ENCODE measurements at places on chromosomes 1 and 21.

DNA sequence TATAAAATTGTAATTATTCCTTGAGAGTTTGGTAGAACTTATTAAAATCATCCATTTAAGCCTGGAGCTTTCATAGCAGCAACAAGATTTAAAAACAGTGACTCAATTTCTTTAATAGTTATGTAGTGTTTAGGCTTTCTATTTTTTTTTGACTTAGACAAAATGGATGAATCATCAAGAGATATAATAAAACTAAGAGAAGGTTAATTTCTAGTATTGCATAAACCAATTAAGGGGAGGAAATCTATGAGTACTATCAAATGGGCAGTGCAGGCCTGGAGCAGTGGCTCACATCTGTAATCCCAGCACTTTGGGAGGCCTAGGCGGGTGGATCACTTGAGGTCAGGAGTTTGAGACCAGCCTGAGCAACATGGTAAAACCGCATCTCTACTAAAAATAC lies 416.3 kb upstream of the USP24 start:
- DNase-seq: peak; percentile 22

GRCh38 chr1:51930329-51930728 lies 51.8 kb upstream of the NRDC start:
- no peak for DNase-seq

DNA sequence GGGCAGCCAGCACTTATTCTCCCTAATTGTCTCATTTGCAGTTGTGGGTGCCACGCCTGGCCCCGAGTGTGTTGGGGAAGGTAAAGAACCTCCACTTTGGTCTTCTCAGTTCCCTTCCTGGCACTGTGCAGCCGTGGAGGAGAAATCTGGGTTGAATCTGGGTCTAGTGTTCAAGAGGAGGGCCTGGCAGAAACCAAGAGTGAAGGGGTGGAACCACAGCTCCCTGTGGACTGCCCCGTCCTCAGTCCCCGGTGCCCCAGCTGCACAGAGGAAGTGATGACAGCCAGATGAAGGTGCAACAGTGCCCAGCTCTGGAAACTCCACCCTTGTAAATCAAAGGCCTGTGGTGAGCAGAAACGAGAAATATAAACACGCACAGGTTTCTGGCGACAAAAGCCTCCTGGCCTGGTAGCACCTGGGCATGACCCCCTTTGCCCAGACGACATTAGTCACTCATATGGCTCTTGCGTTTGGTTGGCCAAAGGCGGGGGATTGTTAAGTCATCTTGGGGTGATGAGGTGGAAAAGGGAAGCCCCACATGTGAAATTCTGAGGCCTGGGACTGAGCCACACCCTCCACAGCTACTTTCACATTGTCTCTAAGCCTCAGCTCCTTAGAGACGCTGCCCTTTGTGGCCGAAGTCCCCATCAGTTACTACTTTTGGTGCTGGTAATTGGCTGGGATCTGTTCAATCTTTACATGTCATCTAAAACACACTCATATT lies 4.2 kb upstream of the ECE1 start:
- no peak for DNase-seq

DNA sequence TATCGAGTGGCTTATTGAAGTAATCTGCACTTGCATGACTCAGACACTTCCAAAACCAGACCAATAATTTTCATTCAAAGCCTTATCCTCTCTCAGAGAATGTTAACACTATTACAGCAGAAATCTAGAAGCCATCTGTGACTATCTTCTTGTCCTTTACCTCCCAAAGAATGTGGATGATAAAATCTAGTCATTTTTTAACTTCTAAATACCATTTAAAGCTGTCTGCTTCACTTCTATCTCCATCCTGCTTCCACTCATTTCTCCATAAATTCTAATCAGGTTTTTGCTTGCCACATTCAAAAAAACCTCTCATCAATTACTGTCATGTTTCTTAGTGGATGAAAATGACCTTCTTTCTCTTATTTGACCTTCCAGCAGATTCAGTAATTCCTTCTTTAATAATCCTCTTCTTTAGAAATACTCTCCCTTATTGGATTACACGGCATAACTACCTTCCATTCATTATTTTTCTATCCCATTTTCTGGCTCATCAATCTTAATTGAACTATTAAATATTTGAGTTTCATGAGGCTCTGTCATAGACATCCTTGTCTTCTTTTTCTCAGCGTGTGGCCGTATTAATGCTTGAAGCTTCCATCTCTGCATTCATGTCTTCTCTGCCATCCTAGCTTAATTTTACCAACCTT lies 1999.4 kb downstream of the MRPL39 start:
- no peak for DNase-seq

GRCh38 chr1:207284209-207284897 lies 37.1 kb upstream of the CD55 start:
- DNase-seq: no peak

DNA sequence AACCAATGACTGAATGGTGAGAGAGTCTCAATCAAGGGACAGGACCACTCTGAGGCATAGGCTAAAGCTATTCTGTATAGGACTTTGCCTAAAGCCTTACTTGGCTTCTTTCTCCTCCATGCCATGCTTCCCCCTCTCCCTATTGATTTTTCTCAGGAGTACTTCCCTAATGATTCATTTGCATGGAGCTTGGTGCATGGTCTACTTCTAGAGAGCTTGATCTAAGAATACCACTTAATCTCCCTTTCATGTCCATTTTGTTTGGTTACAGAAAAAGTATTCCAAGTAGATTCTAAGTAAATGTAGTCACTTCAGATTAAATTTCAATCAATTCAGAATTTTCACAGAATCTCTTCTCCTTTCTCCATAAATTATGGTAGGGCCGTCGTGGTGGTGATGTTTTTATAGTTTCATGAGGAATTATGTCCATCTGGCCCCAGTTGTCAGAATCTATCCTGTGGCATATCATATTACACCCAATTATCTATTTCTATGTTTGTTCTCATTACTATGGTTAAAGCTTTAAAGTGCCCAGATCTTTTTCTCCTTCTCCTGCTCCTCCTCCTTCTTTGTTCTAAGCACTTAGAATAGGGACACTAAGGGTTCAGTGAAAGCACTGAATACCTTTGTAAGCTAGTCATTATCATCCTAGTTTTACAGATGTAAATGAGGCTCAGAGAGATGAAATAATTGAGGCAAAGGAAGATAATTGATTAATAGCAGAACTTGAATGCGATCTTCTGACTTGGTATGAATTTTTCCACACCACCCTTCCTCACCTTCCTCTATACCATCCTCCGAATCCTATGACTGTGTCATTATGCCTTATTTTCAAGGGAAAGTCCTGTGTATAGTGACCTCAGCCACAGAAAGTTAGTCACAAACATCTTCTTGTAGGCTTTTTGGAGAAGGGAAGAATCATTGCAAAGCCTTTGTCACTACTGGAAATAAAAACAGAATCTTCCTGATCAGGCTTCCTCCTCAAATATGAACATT lies 85.6 kb upstream of the ZRANB2 start:
- no peak for DNase-seq

GRCh38 chr21:43639470-43640353 lies 19.6 kb downstream of the HSF2BP start:
- peak; percentile 94 for DNase-seq

DNA sequence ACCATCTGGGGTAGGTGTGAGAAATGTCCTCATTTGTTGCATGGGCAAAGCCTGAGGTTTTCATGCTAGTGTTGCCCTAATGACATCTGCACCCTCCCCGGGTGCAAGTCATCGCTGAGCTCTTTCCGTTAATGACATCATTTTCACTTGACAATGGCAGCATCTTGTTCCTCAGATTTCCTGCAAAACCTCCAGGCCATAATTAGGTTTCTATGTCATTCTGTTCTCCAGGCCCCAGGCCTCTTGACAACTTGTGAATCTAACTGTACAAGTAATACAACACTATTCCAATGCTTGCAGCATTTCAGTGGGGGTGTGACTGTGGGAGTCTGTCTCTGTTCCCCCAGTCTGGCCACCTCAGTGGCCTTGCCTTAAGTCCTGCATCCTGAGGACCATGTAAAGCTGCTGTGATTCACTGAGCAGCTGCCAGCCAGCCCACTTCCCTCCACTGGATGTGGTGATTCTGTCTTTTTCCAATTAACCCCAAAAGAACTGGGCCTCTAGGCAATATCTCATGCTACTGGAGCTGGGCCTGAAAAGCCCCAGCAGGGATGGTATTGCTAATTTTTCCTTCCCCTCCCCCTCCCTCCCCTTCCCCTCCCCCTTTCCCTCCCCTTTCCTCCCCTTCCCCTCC lies 22.8 kb downstream of the RAB7B start:
- no peak for DNase-seq

DNA sequence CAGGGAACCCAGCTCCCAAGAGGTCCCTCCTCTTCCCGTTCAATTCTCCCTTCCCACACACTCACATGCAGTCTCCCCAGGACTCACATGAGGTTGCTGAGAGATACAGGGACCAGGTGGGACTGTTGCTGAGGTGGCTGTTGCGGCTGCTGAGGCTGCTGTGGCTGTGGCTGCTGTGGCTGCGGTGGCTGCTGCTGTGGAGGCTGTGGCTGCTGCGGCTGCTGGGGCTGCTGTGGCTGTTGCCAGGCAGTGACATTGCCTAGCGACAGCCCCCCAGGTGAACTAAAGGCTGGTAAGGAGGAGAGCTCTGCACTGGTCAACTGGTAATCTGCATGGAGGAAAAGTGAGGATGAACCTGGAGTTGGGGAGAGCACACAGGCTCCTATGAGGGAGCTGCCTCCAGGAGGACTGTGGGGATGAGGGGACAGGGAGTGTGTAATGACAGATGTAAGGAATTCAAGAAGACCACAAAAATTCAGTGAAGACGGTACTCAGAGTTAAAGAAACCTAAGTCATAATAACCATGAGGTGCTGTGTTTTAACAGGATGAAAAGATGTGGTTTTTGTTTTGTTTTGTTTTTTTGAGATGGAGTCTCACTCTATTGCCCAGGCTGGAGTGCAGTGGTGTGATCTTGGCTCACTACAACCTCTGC lies 31.8 kb downstream of the MEF2D start:
- no peak for DNase-seq

DNA sequence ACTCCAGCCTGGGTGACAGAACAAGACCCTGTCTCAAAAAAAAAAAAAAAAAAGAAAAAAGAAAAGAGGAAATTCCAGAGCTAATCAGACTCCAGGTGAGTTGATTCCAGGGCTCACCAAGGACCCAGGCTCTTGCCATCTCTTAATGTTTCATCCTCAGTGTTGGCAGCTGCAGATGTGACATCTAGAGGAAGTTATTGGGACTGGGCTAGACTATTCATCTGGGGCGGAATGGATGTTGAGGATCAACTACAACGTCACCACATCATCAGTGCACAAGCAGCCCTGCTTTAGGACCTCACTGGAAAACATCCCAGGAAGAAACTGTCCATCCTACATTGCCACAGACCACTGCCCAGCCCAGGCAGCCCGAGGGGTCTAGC lies 28.6 kb upstream of the PARP1 start:
- DNase-seq: no peak

GRCh38 chr1:59552007-59552406 lies 255.1 kb downstream of the FGGY start:
- DNase-seq: no peak

GRCh38 chr1:178875936-178876335 lies 5.1 kb upstream of the ANGPTL1 start:
- DNase-seq: no peak

DNA sequence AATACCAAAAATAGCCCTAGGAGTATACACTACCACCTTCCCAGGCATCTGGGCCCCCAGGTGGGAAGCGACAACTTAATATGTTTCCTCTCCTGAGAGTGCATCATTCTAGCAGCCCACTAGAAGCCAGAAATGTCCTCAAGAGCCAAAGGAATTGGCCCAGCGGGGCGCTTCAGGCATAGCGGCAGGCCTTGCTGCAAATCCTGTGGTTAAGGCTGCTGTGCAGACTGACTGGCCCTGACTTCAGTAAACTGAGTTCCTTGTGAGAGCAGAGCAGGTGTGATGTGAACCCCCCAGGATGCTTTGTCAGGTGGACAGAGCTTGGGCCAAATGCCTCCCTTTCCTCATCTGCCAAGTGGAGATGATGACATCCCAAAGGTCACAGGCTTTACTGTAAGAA lies 29.7 kb upstream of the LDLRAP1 start:
- no peak for DNase-seq

GRCh38 chr21:40067751-40068150 lies 200.5 kb downstream of the PCP4 start:
- DNase-seq: no peak

GRCh38 chr21:45266518-45267389 lies 20.9 kb downstream of the POFUT2 start:
- DNase-seq: no peak

DNA sequence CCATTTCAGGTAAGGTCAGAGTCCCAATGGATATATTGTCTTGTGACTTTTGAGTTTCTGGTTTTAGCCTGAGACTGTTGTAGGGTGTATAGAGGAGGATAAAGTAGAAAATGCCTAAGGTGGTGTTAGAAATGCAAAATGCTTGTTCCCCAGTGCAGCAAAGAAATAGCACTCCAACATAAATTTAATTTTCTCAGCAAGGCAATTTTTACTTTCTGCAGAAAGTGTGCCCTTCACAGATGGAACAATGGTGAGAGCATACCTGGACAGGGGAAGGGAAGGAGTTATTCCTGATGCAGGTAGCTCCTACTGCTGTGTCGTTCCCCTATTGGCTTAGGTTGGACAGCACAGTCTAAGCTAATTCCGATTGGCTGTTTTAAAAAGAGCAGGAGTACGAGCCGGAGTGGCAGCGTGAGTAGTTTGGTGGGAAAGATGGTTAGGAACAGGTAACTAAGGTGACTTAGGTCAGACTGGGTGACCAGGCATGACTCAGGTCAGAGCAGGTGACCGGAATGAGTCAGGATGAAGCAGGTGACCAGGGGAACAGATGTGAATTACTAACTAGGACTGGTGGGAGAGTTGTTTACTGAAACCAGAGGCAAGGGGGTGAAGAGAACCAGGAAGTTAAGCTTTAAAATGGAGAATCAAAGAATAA lies 21.5 kb downstream of the SPATA45 start:
- DNase-seq: no peak

GRCh38 chr21:46213620-46214286 lies 14.8 kb downstream of the LSS start:
- no peak for DNase-seq

GRCh38 chr1:28150125-28150780 lies 26.2 kb downstream of the PTAFR start:
- DNase-seq: no peak

- DNase-seq: peak; percentile 77
Measured at GRCh38 chr1:84887261-84887934, 5.6 kb downstream of the LPAR3 start.

GRCh38 chr1:25063591-25064416 lies 133.7 kb upstream of the RUNX3 start:
- DNase-seq: no peak

DNA sequence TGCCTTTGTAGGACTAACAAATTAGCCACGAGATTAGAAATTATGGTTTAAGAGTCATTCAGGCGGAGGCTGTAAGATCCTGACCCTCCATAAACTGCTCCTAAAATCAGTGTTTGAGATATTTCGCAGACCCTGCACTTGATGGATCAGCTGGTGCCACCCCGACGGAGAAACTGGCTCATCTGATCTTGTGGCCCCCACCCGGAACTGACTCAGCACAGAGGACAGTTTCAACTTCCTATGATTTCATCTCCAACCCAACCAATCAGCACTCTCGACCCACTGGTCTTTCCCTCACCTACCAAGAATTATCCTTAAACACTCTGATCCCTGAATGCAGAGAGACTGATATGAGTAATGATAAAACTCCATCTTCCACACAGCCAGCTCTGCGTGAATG lies 3.7 kb upstream of the JAM2 start:
- DNase-seq: no peak

GRCh38 chr21:44291936-44292811 lies 6.5 kb downstream of the AIRE start:
- no peak for DNase-seq

- DNase-seq: no peak
Measured at GRCh38 chr21:36705679-36706481, 7.0 kb downstream of the SIM2 start.

- no peak for DNase-seq
Measured at GRCh38 chr1:9051379-9051778, 18.1 kb downstream of the SLC2A5 start.

- DNase-seq: peak; percentile 87
Measured at GRCh38 chr1:67575861-67576260, 109.1 kb upstream of the GADD45A start.
